LNCaP clone FGC (cell line): ENCODE measurements at places on chromosomes 6 and 20.

- DNase-seq: no peak
Measured at GRCh38 chr6:131636880-131637792, at the start of gene ENPP3. Gene ENPP3, plus strand, starts transcription at chr6:131637302. Its CDS starts 83 bp downstream, at chr6:131637385.

DNA sequence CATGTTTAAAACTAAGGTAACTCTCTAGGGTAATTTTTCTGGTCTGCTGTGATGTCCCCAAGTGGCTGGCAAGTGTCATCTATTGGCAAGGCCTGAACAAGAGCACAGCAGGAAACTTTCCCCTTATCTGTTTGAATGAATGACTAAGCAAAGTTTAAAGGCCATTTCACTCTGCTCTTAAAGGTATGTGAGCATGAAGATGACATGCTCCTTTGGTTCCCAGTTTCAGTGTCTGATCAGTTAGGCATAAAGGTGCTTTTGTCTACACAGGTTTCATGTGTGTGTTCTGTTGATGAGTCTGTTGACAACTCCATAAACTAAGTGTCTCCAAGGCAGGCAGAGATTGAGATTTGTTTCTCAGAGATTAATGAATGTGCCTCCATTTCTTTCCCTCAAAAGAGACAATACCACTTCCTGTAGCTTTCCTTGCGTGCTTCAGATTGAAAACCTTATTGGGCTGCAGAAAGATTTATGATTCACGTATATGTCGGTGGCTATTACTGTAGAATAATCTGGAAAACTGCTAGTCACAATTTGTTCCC, 83.9 kb downstream of the MAP3K7 start:
- no peak for DNase-seq

GRCh38 chr6:37092923-37093727, 76.8 kb upstream of the PIM1 start:
- DNase-seq: no peak

GRCh38 chr20:1490643-1491195, 501 bp downstream of the SIRPB2 start:
- no peak for DNase-seq

DNA sequence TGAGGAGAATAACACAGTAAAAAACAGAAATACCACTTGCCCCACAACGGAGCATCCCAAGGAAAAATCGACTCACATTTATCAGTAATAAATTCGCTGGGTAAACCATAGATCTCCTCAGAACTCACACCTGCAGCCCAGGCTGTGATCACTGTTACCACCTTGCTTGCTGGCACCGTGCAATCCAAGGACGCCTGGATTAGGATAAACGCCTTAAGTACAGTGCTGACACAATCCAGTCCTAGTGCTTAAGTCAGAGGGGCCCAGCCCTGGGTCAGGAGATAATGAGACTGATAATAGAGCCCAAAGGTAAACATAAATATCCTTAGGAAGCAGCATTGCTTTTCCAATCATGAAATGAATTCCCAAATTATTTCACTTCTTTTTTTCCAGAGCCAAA, 62.5 kb downstream of the EPB41L2 start:
- DNase-seq: no peak

DNA sequence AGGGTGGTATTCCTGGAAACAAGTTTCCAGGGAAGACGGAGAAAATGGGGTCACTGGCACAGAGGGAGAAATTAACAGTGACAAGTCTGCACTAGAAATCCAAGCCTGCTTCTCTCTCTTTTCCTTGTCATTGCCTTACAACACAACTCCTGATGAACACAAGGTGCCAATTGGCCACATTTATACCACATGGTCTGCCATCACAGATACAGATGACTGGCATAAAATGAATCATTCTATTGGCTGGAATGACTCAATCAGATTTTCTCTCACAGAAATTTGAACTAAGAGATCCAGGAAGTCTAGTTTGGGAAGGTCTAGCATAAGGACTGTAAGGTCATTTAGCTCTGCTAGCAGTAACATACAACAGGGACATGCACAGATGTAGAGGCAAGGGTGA, 190.3 kb downstream of the LINC00237 start:
- DNase-seq: no peak

GRCh38 chr20:6768228-6769140, 998 bp downstream of the BMP2 start:
- no peak for DNase-seq

- no peak for DNase-seq
Measured at GRCh38 chr20:821046-821730, 12.3 kb upstream of the FAM110A start.
